ENCODE measurements at places on chromosomes 2 and 18. TPM values are rescaled to one million over a fixed set of nuclear protein-coding genes. Genes with fewer than 3 reads are reported as not detected.

DNA sequence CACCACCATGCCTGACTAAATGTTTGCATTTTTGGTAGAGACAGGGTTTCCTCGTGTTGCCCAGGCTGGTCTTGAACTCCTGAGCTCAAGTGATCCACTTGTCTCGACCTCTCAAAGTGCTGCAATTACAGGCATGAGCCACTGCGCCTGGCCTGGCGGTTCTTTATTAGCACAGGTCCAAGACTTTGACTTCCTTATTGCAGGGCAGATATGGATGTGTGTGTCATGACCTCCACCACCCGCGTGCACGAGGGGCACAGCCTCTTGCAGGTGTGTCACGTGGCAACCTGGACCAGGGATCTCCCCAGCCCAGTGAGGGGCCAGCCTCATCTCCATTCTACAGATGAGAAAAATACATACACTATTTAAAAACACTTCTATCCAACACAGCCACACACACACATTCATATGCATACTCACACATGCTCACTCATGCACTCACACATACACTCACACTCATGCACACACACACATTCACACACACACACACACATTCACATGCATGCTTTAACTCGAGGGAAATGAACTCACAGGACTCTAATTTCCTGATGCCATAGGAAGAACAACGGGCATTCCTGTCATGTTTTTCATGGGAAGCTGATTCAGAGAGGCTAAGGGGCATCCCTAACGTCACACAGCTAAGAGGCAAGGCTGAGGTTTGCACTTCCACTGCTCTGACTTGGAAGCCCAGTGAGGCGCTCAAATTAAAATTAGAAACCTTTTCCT, 38.8 kb downstream of the RRM2 start:
- no peak for DNase-seq

DNA sequence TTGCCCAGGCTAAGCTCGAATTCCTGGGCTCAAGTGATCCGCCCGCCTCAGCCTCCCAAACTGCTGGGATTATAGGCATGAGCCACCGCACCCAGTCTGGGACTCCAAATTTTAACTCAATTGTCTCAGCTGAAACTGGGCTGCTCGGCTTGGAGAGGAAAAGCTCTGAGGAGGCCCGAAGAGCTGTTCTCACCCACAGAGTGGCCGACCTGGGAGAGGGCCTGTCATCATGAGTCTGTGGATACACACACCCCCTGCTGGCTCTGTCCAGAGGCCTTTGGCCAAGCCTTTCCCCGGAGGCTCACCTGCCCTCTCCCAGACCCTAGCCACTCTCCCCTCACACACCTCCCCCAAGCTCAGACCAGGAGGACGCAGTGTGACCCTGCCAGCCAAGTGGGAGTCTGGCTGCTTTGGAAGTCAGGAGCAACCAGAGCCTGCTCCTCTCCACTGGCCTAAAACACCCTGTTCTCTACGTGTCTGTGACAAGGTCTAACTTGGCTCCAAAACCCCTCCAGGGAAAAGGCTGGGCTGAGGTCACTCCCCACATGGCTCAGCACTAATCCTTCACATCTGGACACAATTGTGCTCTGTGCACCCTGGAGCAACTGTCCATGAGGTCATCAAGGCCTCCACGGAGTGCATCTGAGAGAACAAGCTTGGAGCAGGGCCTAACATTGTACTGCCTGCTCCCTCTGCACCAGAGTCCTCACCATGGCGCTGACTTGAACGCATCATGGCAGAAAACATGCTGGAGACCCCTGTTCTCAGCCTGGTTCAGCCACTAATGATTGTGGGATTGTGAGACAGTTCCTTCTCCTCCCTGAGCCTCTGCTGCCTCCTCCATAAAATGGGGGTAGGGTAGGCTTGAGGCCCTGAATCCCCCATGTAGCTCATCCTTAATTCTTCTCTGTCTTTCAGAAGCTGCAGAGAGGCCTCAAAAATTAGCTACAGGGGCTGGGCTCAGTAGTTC, 49.9 kb upstream of the RAB6C start:
- peak; percentile 51 for DNase-seq

- no peak for DNase-seq
Measured at GRCh38 chr18:36337679-36338402, 40.3 kb downstream of the FHOD3 start.

DNA sequence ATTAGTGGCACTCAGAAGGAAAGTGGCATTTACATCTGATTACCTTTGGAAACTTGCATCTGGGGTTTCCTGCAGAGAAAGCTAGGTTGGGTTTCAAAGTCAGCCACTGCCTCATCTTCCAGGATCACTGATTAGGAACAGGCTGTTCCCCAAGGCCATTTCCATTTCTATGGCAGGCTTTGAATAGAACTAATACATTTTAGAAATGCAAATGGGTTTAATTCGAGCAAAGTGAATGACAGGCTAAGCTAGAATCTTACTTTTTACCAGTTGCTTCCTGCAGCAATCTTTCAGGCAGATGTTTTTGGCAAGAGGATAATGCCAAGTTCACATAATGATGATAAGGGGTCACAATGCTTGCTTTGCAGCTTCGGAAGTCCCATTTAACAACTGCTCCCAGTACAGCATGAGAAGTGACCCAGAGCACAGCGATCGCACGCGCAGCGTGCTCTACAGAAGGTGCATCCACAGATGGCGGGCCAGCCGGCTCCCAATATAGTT, 336.7 kb downstream of the LPIN1 start:
- DNase-seq, result no peak

GRCh38 chr2:65067806-65068553, 11.8 kb downstream of the CEP68 start:
- no peak for DNase-seq

DNA sequence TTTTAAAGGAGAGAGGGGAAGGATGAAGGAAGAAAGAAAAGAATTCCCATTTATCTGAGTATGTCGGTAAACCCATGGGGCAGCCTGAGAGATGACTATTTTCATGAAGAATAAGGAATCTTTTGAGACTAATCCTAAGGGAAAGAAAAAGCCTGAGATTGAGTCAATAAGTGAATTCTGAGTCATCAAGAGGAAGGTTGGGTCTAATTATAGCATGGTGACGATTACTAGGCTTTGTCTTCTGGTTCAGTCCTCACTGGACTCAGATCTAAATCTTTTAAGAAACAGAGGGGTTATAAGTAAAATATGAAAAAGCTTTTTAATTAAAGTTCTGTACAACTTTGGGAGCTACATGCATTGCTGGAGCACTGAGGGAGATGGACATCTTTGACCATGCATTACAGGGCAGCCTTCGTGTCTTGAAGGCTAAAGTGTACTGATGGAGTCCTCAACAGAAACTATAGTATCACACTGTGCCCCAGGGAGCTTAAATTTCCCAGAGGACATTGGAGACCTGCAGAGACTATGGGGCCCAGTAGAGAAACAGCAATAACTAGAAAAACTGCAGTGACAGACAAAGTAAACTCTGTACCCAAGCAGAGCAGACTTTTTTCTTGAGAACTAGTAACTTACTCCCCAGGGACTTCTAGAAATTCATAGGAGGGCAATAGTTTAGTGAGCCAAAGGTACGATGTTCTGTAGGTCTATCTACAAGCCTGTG, 260.9 kb downstream of the RAD51AP2 start:
- no peak for DNase-seq

GRCh38 chr18:11162462-11162861, 13.1 kb upstream of the PIEZO2 start:
- no peak for DNase-seq

DNA sequence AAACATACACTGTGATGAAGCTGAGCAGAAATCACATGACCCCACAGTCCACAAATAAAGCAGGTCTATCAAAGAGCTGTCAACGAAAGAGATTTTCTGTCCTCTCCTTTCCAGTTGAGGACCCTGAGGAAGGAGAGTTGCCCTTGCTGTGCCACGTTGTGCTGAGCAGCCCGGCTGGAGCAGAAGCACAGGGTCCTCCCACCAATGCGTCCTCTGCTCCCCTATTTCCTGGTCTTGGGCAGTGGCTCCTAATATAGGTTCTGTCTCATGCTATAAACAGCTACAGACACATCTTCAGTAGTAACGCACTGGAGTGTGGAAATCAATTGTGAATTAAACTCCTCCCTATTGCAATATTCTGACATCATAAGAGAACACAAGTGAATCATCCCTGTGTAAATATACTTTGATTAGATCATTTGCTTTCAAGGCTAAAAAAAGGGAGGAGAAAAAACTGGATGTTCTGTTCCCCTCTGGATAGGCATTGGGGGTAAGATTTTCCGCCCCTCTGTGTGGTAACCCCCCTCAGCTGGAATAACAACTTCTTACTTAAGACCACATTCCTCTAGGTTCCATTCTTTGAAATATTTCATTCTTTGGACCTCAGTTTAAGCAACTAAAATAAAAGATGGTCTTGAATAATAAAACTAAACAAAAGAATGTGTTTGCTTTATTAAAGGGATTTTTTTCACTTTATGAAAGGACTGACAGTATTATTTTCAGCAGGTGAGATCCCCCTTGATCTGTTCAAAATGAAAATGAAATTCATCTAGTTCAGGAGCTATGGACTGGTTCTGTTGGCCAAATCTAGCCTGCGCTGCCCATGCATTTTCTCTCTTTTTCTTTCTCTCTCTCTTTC, 8.3 kb upstream of the RHOB start:
- DNase-seq, result no peak

- no peak for DNase-seq
Measured at GRCh38 chr2:149101818-149102217, 63.3 kb downstream of the LYPD6B start.

DNA sequence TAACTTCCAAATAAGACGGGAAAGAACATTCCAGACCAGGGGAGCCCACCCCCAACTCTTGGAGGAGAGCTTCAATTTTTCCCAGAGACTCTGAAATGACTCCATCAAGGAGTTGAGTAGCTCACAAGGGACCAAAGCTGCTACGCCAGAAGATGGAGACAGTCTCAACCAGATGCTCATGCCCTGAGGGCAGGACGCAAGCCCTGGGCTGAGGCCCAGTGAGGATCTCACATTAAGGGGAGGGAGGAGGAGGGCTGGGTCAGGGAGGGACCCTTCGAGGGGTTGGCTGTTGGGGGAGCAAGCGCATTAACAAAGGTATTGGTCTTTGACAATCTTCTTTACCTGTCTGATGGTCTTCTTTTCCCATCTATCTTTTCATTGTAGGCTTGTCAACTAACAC, 141.3 kb upstream of the SLC1A4 start:
- no peak for DNase-seq

DNA sequence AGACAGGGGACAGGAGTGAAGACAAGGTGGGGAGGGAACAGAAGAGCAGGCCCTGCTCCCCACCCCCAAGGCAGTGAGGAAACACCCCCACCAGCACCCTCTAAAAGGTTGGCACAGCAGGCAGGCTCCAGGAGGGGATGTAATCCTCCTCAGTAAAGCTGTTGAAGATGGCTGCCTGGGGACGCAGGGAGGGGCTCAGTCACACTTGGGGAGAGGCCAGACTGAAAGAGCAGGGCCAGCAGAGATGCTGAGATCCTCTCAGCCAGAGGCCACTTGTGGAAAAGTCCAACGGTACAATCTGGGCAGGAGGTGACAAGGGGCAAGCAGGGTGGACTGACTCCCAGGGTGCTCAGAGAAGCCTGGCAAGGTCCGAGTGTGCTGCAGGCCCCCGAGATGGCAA, 154.8 kb upstream of the ID2 start:
- DNase-seq, result no peak

DNA sequence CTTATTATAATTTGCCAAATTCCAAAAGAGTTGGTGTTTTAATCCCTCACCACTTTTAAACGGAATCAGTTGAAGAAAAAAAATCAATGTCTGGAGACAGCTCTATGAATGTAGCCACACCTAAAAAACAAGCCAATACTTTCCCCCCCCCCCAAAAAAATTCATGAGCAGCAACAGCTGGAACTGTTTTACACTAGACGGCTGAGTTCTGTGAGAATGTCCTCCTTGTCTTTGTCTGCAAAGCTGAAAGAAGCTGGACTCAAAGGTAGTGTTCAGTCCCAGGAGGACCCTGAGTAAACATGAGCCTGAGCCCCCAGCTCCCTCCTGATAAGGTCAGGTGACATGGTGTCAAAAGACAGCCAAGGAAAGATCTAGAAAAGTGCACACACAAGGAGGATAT, 68.2 kb downstream of the ZNF521 start:
- no peak for DNase-seq

- DNase-seq, result no peak
Measured at GRCh38 chr2:230318190-230319121, 8.5 kb upstream of the SP140L start.

GRCh38 chr2:119114266-119114665, 44.3 kb downstream of the C1QL2 start:
- no peak for DNase-seq

DNA sequence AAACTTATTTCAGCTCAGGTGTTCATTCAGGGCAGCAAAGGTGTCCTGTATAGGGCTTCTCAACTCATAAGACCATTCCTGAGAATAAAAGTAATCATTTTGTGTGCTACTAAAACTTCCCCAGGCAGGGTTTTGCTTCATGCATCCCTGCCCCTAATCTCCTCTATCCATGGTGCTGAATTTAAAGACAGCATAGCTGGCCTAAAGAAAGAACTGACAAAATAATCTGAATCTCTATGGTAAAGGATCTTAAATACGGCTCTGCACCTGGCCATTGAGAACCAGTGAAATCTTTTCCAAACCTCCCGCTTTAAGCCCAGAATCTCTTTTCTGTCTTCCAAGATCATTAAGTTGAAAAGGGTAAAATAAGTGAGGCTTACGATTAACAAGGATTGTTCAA, 292.1 kb upstream of the KLHL29 start:
- no peak for DNase-seq

Gene NAT8
- not detected for total RNA-seq

Gene GPD2
- total RNA-seq, result 13.1 TPM

Gene SLC30A3
- 10.6 TPM for total RNA-seq

Gene TCF7L1
- total RNA-seq, result 4.5 TPM

Gene SIX3
- not detected for total RNA-seq
